ENCODE measurements at places on chromosomes 1 and 21.

- DNase-seq: no peak
Measured at GRCh38 chr21:21547368-21547953, 549.3 kb downstream of the NCAM2 start.

DNA sequence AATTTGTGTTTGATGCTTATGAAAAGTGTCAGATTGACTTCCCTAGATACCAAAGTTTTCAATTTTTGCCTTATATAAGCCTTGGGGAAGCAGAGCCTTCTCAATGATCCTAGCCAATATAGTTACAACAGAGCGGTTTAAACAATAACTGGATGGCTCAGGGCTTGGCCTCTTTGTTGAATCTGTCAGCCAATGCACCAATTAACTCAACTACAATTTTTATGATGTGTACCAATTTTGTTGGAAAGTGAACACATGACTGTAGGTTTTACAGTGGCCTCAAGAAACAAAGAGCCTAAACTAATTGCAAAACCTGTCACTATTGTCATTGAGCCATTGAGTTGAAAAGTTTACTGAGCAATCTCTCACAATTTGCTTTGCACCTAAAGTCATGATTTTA lies 71.6 kb upstream of the RGS18 start:
- no peak for DNase-seq

- DNase-seq: no peak
Measured at GRCh38 chr1:56638248-56638647, 6.9 kb upstream of the PRKAA2 start.

DNA sequence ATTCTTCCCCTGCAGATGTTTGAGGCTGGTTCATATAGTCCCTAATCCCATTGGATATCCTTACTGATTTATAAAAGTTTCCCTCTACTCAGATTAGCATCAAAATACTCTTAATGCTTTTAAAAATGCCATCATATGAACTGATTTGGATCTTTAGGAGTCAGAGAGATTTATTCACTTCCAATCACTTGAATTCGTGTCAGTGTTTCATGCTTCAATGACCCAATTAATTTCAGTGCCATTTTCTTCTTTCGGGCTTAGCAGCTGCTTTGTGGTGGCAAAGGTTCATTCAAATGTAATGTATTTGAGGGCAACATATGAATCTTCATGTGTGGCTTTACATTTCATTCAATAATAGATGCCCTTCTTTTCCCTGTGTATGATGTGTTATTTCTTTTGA lies 2.2 kb upstream of the TSEN15 start:
- no peak for DNase-seq

DNA sequence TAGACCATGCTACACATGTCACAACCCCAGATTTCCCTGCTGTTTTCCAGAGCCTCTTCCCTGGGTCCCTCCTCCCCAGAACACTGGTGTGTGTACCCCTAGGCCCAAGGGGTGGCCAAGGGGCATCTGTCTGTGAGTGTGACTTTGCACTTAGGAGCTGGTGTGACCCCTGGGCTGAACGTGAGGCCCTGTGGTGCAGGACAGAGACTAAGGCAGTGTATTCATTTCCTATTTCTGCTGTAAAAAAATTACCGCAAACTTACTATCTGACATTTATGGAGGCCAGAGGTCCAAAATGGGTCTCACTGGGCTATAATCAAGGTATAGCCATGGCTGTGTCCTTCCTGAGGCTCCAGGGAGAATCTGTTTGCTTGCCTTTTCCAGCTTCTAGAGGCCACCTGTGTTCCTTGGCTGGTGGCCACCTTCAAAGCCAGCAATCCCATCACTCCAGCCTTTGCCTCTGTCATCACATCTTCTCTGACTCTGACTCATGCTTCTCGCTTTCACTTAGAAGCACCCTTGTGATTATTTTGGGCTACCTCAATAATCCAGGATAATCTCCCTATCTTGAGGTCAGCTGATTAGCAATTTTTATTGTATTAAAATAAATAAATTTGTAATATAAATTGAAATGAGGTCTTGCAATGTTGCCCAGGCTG lies 24.0 kb upstream of the ELOA start:
- DNase-seq: no peak

DNA sequence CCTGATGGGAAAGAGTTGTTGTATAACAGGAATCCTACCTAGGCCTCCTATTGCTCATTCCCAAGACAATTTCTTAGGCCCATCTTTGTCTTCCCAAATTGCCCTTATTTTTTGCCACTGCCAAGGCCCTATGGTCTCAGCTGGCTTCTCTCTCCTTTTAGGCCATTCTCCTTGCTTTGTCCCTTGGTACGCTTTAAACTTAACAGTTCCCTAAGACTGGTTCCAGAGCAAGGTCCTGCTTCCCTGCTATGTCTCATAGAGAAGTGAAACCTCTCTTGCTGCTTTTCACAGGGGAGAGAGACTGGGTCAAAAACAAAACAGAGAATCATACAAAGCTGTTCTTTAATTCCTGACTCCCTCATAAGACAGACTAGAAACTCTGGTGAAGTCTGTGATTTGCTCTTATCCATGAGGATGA lies 77.1 kb downstream of the XCL2 start:
- DNase-seq: no peak

Data from NCI-H1417 treated with DMSO at 0.1 percent for 48 hours (cell line).